SHP77 treated with DMSO at 0.1 percent for 48 hours (cell line): ENCODE measurements at places on chromosomes 5 and 9.

DNA sequence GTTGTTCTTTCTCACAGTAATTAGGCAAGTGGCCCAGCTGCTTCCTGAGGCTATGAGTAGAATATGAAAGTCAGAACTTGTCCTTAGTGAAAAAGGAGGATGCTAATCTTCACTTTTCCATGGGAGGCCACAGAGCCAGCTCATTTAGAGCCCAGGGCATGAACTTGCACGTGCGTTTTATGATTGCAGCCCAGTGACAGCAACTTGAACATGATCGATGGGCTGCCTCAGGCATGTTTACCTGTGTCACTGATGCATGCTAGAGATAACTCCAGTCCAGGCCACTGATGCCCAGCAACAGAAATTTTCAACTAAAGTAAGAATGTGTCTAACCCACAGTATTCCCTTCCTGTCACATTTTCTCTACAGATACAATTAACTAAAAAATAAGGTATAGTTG lies 179.3 kb downstream of the CTNND2 start:
- DNase-seq, result no peak

GRCh38 chr9:69136779-69137178 lies 37.3 kb upstream of the TJP2 start:
- DNase-seq, result no peak

DNA sequence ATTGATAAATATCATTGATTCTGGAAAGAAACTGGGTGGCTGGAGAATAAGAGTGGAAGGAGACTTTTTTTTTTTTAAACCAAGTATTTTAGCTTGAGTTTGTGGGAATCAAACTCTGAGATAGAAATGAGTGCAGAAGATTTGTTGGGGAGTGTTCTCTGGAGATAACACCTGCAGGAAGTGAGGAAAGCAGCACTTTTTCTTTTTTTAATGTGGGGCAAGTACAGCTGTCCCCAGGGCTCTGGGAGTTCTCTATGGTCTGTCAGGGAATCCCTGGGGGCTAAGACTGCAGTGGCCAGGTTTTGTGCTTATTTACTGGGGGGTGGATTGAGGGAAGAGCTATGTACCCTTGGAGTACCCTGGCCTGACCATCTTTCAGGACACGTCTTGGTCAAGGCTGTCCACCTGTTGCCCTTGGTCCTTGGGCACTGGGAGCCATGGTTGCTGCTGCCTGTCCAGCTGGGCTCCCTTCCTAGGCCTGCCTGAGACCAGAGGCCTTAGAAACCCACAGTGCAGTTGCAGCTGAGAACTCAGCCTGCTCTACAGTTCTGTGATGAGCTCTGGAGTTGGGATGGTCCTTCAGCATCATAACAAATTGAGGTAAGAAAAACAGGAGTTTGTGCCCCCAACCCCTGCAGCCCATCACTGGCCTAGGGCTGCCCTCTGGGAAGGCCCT lies 85.8 kb downstream of the PHAX start:
- DNase-seq, result no peak

DNA sequence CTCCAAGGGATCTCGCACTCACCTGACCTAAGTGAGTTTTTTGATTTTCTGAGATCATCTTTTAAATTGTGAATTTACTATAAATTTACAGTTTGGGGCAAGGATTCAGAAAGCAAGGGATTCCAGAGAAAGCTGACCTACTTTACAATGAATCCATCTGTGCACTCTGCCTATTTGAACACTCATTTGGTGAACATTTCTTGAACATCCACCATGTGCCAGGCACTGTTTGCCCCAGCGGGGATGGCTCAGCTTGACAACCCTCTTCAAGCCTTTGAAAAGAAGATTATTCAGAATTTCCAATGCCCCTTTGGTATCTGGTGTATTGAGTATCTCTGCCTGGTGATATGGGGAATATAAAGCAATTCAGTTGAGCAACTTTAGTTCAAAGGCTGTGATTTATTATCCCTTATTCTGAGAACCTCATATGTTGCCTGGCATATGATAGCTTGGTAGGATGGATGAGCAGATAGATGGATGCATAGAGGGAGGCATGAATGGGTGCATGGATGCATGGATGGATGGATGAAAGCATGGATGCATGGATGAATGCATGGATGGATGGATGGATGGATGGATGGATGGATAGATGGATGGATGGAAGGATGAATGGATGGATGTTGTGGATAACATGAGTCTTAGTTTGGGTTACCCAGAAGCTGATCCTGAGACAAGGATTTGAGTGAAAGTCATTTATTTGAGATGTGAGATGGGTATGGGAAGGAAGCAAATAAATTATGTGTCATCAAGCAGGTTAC lies 149.7 kb upstream of the ZNF366 start:
- DNase-seq, result no peak

DNA sequence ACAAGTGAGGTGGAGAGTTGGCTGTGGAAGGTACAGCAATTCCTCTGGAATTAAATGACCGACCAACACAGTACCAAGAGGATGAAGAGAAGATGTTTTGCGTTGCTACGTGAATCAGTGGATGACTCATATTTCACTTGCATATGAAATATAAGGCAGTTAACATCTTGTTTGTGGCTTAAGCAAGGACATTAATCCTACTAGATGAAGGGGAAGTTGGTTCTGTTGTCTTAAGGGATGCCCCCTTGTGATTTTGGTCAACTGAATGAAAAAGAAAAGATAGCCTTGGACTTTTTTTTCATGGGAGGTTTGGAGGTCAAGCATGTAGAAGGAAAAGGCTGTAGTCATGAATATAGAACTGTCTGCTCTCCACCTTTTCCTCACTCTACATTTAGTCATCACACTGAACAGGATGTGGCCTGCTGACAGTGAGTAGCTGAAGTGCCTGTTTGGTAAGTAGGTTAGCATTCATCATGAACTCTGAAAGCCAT lies 33.9 kb downstream of the VLDLR start:
- DNase-seq, result no peak

DNA sequence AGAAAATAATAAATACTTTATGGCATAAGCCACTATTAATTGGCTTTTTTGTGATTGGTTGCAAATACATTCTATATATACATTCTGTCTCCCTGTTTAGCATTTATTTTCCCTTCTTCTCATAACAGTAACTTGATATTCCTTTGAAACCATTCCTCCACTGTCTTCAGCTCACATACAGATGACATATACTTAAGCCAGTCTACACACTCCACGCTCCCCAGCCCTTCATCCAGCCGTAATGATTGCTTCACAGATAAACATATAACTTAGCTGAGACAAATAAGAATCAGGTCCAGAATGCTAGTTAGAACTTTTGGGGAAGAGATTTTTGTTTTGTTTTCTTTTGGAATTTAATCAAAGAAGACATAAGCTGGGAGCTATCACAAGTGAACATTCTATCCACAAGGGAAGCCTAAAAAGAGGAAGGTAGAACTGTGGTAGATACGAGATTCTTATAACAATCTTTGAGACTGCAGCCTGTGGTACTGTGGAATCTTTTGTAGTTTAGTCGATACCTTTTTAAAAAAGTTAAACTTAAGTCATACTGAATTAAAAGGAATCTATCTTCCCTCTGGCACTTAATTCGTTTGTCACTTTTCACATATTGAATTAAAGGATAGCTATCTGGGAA lies 365.1 kb upstream of the PRR16 start:
- no peak for DNase-seq

- no peak for DNase-seq
These were observed 1211.8 kb upstream of the NUDT12 start for GRCh38 chr5:104774372-104774771.

DNA sequence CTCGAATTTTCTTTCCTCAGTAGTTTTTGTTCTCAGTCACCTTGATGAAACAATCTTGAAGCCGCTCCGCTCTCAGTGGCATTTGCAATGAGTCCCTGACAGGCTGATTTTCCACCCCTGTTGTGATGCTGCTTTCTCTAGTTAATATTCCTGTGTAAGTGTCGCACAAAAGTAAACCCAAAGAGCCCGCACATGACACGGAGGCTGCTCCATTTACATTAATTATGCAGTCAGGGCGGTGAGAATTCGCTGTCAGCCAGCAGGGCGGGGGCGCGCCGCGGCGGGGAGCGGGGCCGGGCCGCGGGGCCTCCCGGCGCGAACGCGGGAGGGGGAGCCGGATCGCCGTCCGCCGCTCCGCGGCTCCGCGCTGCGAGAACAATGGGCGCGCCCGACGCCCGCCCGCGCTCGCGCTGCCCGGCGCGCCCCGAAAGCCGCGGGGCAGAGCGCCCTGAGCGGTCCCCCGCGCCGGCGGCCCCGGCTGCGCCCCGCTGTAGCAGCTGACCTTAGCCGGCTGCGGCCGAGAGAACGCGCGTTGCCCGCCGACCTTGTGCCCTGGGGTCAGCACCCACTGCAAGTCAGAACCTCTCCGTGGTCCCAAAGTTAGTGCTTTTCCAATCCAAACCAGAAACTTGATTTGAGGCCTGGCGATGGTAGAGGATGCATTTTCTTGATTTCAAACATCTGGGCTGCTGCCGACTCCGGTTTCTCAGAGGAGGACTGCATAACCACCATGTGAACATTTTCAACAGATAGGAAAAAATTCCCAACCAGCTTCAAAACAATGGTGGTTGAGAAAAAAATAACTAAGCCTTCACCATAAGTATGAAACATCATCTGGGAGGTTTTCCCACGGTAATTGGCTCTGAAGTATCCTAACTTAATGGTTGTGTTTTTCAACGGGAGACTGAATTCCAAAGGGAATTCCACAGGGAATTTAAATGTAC lies 142.6 kb downstream of the PBX3 start:
- peak; percentile 56 for DNase-seq

GRCh38 chr5:41509399-41510175 lies 814 bp downstream of the PLCXD3 start:
- DNase-seq, result no peak

GRCh38 chr5:84184857-84185256 lies 199.8 kb downstream of the EDIL3 start:
- no peak for DNase-seq

- DNase-seq, result no peak
These were observed 51.5 kb downstream of the RCL1 start for GRCh38 chr9:4844056-4844838.

- no peak for DNase-seq
These were observed 297.0 kb downstream of the ARHGEF28 start for GRCh38 chr5:73922875-73923557.

GRCh38 chr5:166936351-166936750 lies 1355.1 kb upstream of the WWC1 start:
- no peak for DNase-seq

DNA sequence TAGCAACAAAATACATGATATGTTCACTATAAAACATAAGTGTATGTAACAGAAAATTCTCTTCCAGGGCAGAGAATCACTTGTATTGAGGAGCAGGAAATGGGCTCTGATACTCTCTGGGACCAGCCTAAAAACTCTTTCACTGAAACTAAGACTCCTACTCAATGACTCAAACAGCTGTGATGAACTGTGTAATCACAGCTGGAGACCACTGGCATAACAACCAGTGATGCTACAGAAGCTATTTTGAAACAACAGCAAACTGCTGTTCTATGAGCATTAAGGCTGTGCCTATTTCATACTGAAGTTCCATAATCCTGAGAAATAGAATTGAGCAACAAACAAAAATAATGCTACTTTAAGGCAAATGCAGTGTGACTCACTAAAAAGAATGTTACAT lies 594.0 kb downstream of the HINT1 start:
- DNase-seq, result no peak

- no peak for DNase-seq
These were observed 33.9 kb downstream of the HACD4 start for GRCh38 chr9:20997503-20998076.

DNA sequence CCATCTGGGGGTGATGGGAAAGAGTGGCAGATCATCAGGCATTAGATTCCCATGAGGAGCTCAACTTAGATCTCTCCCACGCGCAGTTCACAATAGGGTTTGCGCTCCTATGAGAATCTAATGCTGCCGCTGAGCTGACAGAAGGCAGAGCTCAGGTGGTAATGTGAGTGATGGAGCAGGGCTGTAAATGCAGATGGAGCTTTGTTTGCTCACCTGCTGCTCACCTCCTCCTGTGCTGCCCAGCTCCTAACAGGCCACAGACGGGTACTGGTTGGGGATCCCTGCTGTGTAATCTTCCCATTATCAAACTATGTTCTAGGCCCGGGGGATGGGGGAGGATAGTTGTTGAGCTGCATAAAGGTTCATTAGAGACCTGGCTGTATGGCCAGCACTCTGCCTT lies 58.4 kb downstream of the UGCG start:
- DNase-seq, result peak; percentile 92

GRCh38 chr9:99030610-99031109 lies 74.3 kb upstream of the TGFBR1 start:
- DNase-seq, result no peak

DNA sequence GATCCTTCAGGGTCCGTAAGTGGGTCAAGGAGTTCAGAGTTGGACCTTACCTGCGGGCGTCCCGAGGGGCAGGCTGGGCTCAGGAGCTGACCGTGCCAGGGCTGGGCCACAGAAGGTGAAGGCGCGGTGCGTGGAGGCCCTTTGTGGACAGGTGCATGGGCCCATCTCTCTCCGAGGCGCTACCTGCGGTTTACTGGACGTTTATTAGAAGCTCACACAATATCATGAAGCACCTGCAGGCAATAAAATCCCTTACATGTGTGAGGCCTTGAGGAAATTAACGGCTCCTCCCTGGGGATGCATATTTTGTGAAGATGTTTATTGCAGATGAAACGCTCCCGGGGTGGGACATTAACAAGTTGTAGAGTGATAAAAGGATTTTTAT lies 79.8 kb upstream of the LMX1B start:
- DNase-seq, result no peak

DNA sequence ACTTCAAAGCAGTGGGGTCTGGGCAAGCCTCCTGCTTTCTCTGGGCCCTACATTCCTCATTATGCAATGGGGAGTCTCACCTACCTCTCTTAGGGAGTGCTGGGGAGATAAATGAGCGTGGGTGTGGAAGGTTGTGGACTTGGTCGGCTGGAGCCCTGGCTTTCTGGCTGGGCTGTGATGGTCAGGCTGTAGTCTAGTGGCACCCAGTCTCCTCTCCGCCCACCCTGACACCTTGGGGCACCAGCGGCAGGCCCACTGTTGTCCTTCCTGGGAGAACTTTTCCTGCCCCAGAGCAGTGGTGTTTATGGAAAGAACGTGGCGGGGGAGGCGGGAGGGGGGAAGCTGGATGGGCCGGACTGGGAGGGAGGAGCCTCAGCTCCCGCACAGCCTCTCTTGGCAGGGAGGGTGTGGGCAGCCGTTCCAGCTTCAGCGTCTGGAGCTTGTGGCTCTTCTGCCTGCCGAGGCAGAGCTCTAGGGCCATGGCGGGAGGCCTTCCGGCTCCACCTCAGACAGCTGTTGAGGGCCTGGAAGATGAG lies 4.1 kb downstream of the PTGS1 start:
- DNase-seq, result no peak

DNA sequence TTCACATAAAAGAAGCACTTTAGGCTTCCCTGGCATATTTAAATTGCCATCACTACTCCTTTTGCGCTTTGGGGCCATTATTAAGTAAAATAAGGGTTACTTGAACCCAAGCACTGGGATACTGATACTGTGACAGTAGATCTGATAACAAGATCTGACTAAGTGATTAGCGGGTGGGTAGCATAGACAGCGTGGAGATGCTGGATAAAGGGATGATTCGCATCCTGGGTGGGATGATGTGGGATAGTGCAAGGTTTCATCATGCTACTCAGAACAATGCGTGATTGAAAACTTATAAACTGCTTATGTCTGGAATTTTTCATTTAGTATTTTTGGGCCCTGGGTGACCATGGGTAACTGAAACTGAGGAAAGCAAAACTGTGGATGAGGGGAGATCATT lies 75.1 kb downstream of the PTTG1 start:
- no peak for DNase-seq

- DNase-seq, result no peak
These were observed 193.5 kb downstream of the GNA14 start for GRCh38 chr9:77454663-77455062.

GRCh38 chr9:36030871-36031270 lies 5.8 kb upstream of the RECK start:
- no peak for DNase-seq
